ENCODE measurements at places on chromosomes 4 and X.

GRCh38 chr4:71020611-71021010, 27.2 kb downstream of the DCK start:
- DNase-seq = no peak

DNA sequence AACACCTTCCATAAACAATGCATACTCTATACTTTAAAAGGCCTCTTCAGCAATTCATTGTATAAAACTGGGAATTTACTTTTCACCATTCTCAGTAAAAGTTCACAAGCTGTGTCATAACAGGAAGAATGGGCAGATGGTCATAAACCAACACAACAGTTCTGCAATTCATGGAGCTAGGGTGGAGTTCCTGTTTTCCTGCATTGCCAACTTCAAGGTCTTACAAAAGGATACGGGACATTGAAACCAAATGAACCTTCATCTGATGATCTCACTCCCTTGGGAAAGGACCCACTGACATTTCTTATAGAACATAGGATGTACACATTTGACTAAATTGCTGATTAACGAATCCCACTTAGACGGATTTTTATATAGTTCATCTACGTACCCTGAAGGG, 4.1 kb downstream of the KDR start:
- no peak for DNase-seq

DNA sequence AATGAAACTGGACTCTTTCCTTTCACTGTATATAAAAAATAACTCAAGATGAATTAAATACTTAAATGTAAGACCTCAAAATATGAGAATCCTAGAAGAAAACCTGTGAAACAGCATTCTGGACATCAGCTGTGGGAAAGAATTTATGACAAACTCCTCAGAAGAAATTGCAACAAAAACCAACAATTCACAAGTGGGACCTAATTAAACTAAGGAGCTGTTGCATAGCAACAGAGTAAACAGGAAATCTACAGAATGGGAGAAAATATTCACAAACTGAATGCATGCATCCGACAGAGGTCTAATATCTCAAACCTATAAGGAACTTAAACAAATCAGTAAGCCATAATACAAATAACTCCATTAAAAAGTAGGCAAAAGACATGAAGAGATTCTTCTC, 851.7 kb upstream of the PCDH10 start:
- no peak for DNase-seq

- no peak for DNase-seq
Observed at GRCh38 chrX:71999535-71999934, 88.9 kb downstream of the NHSL2 start.

GRCh38 chr4:83644677-83645659, 109.1 kb downstream of the GPAT3 start:
- no peak for DNase-seq

GRCh38 chr4:88041626-88042025, 34.2 kb downstream of the PKD2 start:
- DNase-seq = no peak

DNA sequence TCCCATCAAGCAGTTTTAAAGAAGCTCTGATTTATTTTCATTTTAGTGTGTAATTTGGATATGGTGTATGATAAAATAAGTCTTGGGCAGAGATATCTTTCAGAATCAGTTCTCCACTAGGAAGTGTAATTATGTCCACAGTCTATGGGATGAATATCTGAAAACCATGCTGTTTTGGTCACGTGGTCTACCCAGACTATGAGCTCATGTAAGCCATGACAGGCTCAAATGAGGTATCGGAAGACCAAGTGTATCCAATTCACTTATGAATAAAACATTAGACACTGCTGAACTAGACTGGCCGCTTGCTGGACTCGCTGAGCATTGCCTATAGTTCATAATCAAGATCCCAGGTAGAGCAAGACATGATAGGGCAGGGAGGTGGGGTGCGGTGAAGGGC, 50.5 kb downstream of the SOD3 start:
- no peak for DNase-seq

GRCh38 chrX:112844250-112844649, 3.6 kb upstream of the AMOT start:
- DNase-seq = no peak

- DNase-seq = no peak
Observed at GRCh38 chr4:185933078-185933581, 121.1 kb upstream of the SORBS2 start.

GRCh38 chr4:77089866-77090265, 14.1 kb upstream of the CCNI start:
- DNase-seq = no peak

- no peak for DNase-seq
Observed at GRCh38 chr4:39505581-39505980, 21.7 kb downstream of the UGDH start.

GRCh38 chrX:146863566-146863965, 49.0 kb upstream of the CXorf51A start:
- no peak for DNase-seq

- DNase-seq = no peak
Observed at GRCh38 chrX:3697701-3698279, 15.7 kb downstream of the PRKX start.

- no peak for DNase-seq
Observed at GRCh38 chrX:149495573-149496071, 9.5 kb downstream of the IDS start.

DNA sequence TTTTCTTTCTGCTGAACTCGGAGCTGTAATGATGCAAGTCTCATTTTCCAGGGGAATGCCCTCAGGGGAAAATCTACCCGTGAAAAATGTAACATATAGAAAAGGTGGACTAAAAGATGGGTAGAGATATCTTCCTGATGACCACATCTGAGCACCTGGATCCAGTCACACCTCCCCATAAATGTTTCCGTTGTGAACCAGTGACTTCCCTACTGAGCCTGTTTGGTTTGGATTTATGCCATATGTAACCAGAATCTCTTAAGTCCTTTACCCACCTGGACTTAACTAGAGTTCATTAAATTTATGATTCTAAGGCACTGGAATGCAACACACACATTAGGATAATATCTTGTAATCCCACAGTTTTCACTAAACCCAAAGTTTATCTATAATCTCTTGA, 171.1 kb downstream of the ZNF330 start:
- no peak for DNase-seq

DNA sequence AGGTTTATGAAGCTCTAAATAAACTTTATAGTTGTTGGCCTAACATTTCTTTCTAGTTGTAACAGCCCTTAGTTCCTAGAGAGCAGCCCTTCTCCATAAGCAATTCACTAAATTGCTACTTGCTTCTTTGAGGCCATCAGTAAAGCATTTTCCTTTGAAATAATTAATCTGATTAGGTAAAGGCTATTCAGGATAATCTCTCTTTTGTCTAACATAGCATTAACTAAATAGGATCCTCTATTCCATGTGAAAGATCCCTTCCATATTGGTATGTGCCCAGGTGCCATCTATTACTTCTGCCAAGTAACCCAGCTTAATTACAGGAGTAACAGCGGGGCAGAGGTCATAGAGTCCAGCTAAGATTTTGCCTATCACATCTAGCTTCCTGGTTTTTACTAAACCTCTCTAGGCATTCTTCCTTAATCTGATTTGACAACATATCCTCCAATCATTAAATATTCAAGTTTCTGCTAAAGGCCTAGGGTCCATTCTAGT, 1408.0 kb downstream of the PCDH18 start:
- no peak for DNase-seq

DNA sequence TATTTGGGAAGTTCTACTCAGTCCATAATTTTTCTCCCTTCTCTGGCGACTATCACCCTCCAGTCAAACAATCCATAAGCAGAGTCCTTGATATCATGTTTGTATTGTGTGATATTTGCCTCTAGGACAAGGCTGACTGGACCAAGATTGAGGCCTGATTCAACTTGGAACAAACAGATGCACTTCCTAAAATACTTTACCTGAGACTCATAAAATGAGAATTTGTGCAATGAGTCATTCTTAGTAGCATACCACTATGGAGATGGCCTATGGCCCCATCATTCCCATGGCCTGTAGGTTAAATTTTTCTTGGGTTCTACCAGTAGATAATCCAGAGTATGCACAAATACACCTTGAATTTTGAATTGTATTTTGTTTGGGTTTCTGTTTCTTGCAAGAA, 74.2 kb upstream of the DMD start:
- no peak for DNase-seq

DNA sequence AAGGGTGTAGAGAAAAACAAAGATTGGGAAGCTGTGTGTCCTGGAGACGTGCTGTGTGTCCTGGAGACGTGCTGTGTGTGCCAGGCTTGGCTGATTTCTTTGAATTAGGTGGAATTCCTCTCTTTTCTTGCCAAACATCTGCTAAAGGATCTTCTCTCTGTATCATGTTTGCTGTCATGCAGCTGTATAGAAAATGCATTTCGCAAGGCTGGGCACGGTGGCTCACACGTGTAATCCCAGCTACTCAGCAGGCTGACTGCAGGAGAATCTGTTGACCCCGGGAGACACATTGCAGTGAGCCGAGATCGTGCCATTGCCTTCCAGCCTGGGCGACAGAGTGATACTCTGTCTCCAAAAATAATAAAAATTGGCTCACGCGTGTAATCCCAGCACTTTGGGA, 187.0 kb downstream of the CRLF2 start:
- no peak for DNase-seq

GRCh38 chr4:145097331-145097820, 620 bp downstream of the ANAPC10 start:
- no peak for DNase-seq

GRCh38 chr4:105784761-105785160, 76.2 kb downstream of the GSTCD start:
- no peak for DNase-seq

- no peak for DNase-seq
Observed at GRCh38 chr4:107183155-107183774, 147.2 kb upstream of the DKK2 start.

- no peak for DNase-seq
Observed at GRCh38 chr4:185265942-185266341, 56.5 kb downstream of the SNX25 start.

DNA sequence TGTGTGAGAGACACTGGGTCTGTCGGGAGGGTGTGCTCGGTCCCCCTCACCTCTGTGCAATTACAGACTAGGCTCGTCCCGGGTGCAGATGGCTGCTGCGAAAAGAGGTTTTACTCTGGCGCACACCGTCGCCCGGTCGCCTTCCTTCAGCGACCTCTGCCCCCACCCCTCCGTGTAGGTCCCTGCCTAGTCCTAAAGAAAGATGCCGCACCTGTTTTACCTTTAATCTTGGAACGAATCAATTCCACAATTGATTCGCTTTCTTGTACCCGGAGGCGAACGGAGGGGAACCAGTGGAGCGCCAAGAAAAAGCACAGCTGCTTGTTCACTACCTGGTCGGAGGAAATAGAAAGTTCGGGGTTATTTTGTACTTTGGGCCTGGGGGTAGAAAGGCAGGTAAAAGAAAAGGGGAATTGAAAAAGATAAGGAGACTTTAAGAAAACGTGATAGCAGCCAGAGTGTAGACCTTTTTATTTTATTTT, 1.2 kb downstream of the NPNT start:
- no peak for DNase-seq

- no peak for DNase-seq
Observed at GRCh38 chr4:169254546-169254983, 16.2 kb downstream of the SH3RF1 start.

- DNase-seq = no peak
Observed at GRCh38 chr4:119026662-119027444, 108.8 kb upstream of the MYOZ2 start.

GRCh38 chr4:106316773-106317409, 541 bp downstream of the AIMP1 start:
- DNase-seq = no peak

DNA sequence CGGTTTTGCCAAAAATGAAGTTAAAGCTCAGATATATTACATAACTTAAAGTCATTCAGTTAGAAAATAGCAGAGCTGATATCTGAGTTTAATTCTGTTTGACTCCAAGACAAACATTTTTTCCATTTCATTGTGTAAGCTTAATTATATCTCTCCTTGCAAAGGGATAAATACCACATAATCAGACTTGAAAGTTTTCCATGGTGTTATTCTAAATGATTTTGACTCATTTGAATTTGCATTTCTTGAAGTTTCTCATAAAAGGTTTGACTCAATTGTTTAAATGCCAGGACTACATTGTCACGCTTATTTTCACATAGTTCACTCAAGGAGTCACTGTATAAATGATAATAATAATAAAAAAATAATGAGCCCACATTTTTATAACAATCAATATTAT, 39.4 kb upstream of the DDX60 start:
- DNase-seq = no peak

DNA sequence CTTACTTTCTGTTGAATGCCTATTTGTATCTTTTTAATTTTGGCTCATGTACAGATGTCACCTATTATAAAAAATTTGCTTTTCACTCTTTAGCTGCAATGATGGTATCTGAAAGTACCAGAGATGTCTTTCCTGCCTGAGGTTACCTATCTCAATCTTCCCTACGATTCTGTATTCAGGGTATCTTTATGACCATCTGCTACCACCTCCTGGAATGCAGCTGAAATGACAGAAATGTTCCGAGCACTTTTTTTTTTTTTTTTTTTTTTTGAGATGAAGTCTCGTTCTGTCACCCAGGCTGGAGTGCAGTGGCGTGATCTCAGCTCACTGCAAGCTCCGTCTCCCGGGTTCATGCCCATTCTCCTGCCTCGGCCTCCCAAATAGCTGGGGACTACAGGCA, 136.4 kb downstream of the REPS2 start:
- no peak for DNase-seq

DNA sequence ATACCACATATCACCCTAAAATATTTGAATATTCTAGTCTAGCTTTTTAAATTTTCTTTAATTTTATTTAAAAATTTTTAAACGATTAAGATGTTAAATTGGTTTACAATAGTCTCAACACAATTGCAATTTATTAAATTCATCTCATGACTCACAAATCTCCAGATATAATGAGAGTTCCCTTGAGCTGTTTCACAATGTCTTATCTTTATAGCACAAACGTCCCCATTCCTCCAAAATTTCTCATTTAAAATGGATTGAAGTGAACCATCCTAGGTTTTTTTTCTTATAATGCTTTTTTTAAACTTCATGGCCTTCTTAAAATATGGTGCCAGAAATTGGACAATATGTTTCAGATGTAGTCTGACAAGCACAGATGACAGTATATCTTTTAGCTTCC, 204.4 kb downstream of the GABRB1 start:
- no peak for DNase-seq

DNA sequence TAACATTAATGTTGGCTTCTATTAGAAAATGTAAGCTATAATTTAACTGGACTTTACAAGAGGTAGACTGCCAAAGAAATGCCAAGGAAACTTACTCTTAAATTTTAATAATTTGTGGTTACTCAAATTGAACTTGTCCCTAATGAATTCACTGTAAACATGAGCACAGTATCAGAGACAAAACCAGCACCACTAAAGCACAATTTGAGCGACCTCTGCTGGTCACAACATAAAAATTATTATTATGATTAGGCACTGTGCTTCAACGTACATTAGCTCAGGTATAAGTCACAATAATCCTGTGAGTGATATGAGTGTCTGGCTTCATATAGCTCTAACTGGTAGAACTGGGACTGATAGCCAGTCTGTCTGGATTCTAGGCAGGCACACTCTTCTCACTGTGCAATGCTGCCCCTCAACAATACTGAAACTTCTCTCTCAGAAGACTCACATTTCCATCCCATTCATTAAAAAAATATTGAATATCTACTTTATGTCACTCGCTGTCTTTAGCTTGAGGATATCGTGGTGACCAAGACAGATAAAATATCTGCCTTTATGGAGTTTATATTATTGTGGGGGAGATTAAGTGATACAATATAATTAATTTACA, 8.0 kb downstream of the NUDT6 start:
- no peak for DNase-seq

- peak; percentile 17 for DNase-seq
Observed at GRCh38 chr4:182916483-182917181, 554 bp downstream of the DCTD start.

All from stimulated activated CD8-positive, alpha-beta memory T cell treated with anti-CD3 and anti-CD28 coated beads, Interleukin-7, amount 100 ng/mL, for 24 hours (primary cell).